NCI-H1417 treated with DMSO at 0.1 percent for 48 hours (cell line): ENCODE measurements at places on chromosomes 12 and 14.

DNA sequence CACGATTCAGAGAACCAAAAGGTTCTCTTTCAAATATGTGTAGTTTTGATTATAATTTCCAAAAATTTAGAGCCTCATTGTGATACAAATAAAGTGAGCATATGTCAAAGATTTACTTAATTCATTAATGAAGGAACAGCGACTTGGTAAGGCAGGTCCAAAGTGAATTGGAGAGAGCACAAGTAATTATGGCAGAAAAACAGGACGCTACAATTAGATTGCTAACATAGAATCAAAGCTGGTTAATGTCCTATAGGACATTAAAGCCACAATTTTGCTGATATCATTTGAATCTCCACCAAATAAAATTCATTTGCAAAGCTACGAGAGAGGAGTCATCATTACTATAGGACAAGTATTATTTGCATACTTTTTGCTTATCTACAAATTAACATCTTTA lies 164.2 kb downstream of the CCER1 start:
- DNase-seq, result no peak

DNA sequence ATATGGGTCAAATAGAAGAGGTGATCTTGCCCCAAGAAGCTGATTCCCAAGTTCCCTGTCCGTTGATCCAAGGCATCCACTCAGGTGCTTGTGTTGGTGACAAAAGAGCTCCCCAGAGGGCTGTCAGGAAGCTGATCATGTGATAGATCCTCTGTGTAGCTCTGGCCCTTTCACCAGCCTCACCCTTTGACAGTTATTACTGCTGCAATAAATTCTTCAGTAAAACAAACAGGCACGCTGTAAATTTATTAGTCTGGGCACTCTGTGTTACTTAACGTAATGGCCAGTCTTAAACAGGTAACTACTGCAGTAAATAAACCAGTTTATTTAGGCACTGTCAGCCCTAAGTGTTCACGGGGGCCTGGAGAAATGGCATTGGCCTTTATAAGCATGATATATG lies 473.9 kb downstream of the BCL11B start:
- peak; percentile 66 for DNase-seq

DNA sequence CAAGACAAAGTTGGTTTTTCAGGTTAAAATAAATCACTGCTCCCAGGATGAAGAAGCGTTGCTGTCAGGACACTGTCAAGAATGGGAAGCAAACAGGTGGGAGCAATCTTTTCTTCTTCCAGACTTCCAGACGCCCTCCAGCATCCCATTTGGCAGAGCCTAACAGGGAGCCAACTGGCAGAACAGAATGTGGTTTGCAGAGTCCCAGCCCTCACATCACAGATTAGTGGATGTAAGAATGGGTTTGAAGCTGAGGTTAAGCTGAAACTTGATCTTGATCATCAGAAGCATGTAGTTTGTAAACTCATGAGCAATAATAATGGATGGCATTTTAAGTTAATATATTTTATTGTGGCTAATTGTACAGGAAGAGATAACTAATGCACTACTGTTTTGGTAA lies 636.4 kb downstream of the SLC6A15 start:
- DNase-seq, result no peak

DNA sequence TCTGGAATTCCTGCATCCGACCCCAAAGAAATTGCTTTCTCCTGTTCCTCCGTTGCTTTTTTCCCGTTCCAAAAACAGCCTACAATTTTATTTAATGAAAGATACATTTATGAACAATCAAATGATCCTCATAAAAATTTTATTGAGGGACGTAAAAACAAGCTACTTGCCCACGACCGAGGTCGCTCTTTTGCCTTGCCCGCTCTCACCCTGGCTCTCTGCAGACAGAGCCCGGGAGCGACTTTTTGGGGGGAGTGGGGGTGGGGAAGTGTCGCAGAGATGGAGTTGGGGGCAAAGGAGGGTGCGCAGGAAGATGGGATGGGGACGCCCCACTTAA lies 1.1 kb upstream of the HOXC9 start:
- DNase-seq, result no peak

GRCh38 chr14:32109676-32110547 lies 32.8 kb downstream of the ARHGAP5 start:
- no peak for DNase-seq

- DNase-seq, result no peak
These were observed 23.0 kb downstream of the LACRT start for GRCh38 chr12:54611715-54612149.

- no peak for DNase-seq
These were observed 6.2 kb upstream of the BIN2 start for GRCh38 chr12:51330186-51330585.

DNA sequence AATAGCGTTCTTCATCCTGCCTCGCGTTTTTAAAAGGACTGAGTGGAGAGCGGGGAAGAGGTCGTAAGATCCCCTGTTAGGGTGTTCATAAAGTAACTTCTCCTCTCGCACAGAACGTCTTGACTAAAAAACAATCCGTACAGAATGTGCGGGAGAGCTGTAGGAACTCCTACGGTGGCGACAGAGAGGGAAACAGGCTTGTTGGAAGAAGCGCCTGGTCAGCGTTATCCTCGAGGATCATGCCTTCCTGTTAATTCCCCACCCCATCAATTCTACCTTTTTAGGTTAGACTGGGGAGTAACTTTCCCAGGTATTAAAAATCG lies 399 bp upstream of the WASHC4 start:
- no peak for DNase-seq

GRCh38 chr12:44369998-44370397 lies 506.1 kb downstream of the NELL2 start:
- no peak for DNase-seq

GRCh38 chr14:88227693-88228092 lies 95.4 kb downstream of the KCNK10 start:
- DNase-seq, result no peak

DNA sequence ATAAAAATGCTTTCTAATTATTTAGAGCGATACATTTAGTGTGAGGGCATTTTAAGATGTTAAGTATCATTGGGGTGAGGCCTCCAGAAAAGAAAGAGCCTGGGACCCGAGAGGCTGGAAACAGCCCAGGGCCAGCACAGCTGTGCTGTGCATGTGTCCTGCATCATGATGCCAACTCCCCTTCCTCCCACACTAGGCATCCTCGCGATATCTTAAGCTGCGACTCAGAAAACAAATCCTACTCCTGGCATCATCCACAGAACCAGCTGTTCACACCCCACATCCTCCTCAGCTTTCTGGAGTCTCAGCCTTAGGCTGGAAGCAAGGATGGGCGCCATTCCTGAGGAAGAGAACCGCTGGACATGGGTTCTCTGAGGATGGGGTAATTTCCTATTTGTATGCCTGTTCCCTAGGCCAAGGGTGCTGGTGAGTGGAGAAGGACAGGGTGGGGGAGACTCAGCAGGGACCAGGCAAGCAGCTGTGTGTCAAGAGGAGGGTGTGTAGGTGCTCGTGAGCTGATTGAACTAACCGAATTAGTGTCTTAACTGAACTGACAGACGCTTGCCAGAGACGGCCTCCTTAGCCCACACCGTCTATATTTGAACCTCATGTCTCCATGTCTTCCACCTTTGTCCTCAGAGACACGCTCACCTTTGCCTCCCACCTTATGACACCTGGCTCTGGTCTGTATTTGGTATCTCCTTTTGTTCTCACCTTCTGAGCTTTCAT lies 15.6 kb upstream of the MCRS1 start:
- no peak for DNase-seq

GRCh38 chr14:65072937-65073336 lies 29.4 kb downstream of the MAX start:
- no peak for DNase-seq

- DNase-seq, result no peak
These were observed 122.2 kb downstream of the PTPRO start for GRCh38 chr12:15444523-15444922.

- no peak for DNase-seq
These were observed 1200.2 kb downstream of the LRFN5 start for GRCh38 chr14:42806909-42807315.

- no peak for DNase-seq
These were observed 300.5 kb downstream of the PRKD1 start for GRCh38 chr14:29627137-29627536.

DNA sequence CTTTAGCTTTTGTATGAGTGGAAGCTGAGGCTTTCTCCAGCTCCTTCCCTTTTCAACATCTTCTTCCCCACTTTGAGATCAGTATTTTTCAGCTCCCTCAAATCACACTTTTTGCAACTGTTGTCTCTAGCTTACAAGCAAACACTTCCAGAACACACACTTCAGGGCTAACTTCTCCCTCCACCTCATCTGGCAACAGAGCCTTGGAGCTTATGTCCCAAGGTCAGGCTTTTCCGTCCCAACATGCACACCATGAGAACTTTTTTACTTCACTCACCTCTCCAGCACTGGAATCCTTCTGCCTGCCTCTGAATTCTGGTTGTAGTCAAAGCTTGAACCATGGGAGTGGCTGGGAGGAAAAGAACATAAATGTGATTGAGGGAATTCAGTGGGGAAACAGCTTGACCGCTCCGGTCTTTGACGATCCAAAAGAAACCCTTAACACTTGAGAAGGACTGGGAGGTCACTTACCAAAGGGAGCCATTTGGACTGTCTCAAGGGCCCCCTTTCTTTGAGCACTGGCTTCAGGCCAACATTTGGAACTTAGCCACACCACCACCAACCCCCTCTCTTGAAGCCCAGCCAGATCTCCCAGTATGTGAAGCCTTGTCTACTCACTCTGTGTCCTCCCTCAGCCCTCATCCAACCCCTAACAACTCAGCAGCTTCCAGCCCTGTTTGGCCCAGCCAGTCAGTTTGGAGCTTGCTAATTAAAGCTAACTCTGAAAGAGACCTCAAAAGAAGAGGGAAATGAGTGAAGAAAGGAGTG lies 3.9 kb upstream of the BLOC1S1 start:
- no peak for DNase-seq

DNA sequence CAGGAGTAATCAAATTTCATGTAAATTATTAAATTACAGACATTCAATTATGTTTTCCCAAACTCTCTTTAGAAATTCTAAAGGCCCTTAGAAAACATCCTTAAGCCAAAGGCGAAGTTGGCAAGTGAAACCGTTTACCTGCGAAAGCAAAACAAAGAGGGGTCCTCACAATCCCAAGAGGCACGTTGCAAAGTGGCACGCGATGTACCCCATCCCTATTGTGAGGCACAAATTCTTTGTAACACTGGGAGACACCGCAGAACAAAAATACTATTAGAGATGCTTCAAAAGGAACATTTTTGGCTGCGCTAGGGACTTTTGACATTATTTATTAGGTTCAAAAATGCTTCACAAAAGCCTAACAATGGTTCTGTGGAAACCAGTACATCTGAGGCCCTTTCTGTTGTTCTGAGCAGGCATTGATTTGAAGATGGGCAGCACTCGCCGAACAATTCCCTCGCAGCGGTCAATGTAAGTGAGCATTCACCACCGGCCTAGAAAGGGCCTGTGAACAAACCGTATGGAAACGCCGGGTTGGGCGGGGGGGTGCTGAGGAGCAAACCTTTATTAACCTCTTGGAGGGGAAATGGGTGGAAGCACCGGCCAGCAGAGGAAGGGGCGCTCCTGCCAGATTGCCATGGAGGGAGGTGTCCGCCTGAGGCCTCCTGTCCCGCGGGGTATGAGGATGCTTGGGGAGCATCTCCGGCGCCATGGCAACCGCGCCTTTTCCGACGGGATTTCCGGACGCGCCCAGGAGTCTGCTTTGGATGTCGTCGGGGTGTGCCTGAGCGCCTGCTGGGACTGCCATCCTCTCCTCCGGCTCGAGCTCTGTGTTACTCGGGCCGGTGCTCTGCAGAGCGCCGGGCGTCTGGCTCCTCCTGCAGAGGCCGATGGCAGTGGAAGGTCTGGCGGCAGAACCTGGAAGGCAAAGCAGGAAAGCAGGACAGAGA lies 193.9 kb downstream of the C12orf42 start:
- no peak for DNase-seq

DNA sequence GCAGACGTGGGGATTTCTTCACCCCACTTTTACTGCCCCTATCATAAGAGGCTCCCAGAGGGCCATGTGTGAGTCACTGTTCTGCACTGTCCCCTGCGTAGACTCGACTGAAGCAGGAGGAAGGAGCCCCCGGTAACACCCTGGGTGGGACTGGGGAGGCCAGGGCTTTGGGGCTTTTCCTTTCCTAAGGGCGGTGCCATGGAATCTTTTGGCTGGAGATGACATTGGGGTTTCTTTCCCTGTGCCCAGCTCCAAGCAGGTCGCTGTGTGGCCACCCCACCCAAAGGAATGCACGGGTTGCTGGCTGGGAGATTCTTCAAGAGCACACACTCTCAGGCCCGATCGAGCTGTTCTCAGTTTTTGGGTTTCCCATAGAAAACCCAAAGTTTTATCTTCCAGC lies 62.3 kb upstream of the RIN3 start:
- no peak for DNase-seq

DNA sequence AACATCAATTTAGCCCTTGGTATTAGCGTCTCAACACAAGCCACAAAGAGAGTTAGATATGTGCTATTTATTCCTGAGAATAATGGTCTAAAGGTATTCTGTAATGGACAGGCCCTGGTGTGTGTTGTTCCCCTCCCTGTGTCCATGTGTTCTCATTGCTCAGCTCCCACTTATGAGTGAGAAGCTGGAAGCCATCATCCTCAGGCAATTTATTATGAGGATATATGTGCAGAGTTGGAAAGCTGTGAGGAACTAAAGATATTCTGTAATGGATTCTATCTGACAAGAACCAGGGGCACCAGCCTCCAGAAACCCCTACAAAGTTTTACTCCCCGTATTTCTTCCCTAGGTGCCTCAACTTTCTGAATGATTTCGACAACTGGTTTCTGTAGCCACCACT lies 210.8 kb downstream of the GRIN2B start:
- no peak for DNase-seq

DNA sequence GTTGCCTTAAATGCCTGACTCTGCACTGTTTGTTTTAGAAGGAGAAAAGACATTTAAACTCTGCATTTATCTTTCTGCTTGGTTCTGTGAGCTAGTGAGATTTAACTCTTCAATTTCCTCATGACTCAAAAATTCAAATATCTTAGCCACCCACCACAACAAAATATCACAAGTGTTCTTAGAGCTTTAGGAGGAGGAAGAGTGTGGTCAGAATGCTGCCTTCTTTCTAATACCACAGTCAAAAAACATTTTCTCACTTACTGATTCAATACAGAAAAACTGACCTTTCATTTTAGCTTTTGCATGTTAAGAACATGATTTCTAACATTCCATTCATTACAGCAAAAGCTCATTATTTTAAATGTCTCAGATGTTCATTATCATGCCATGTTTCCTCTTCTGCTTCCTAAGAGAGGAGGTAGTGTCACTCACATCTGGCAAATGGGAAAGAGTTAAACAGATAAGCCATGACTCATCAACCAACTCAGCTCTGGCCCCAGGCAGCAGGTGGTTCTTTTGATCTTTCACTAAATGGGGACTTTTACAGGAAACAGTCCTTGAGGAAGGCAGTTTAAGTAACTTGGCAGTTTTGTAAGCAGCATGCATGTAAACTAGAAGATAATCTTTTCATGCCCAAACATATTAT lies 56.4 kb upstream of the RNU6-8 start:
- no peak for DNase-seq

- no peak for DNase-seq
These were observed 130.5 kb downstream of the ACSS3 start for GRCh38 chr12:81208187-81208911.

GRCh38 chr12:131644481-131644880 lies 66.4 kb upstream of the SFSWAP start:
- DNase-seq, result no peak
